ENCODE measurements at places on chromosomes 2 and 18. TPM values are rescaled to one million over a fixed set of nuclear protein-coding genes. Genes with fewer than 3 reads are reported as not detected.

DNA sequence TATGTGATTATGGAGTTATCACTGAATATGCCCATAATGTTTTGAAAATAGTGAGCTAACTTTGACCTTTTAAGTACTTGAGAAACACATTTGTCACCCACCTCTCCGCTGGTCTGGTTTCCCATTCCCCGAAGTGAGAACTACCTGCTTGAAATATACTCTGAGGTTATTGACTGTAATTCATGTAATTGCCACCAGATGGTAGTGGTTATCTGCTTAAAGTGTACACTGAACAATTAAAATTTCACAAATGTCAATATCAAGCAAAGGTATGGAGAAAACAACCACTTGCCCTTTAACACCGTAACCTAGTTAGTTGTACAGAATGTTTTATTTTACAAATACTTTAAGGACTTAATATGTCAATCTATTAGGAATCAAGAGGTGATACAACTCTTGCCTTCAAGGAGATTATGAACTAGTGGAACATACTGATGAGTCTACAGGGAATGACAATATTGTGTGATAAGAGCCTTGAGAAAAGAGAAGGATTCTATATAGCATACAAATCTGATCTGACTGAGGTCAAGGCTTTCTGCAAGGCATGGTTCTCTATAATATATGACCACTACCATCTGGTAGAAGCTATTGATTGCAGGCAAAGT, 316.8 kb upstream of the KCNH7 start:
- peak; percentile 54 for DNase-seq
- H3K4me3 ChIP-seq, result no peak overlapping the region
- no peak overlapping the region for H3K27ac ChIP-seq
- no peaks in the 10 kb centered on the region for H3K36me3 ChIP-seq

The TEKT4 gene
- not detected for total RNA-seq

GRCh38 chr2:229901819-229902218, 20.0 kb downstream of the TRIP12 start:
- H3K27ac ChIP-seq, result peak overlapping the region; percentile 32
- no peak overlapping the region for H3K4me3 ChIP-seq
- peaks cover 12% of the 10 kb centered on the region for H3K4me1 ChIP-seq
- no peaks in the 10 kb centered on the region for H3K27me3 ChIP-seq

The PLCL1 gene
- total RNA-seq, result 0.12 TPM

GRCh38 chr2:96138179-96139145, at the start of gene ASTL:
Gene ASTL, minus strand, starts transcription at chr2:96138502. Its CDS starts 66 bp downstream, at chr2:96138436.
- H3K36me3 ChIP-seq, result no peaks in the 10 kb centered on the region
- H3K27me3 ChIP-seq, result no peaks in the 10 kb centered on the region
- DNase-seq, result peak; percentile 95
- 0 out of 2 replicates have a peak within 1 kb of the TSS, but pooled peaks have one; percentile 32 for H3K4me3 ChIP-seq

DNA sequence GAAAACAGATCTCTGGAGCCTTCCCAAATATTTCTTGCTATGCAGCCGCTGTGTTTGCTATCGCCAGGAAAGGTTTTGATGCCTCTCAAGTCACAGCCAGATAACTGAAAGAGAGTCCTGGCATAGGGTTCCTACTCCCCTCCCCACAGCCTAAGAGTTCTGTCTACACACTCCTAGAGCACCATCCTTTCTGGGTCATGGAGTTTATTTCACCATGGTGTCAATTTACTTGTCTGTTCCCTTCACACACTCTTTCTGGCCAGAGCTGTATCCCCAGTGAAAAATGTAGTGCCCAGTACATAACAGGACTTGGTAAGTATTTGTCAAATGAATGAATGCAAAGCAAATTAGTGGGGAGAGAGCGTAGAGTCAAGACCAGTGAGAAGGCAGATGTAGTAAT, 185.3 kb downstream of the HAUS1 start:
- peaks cover 10% of the 10 kb centered on the region for H3K4me1 ChIP-seq
- DNase-seq, result no peak
- no peak overlapping the region for H3K27ac ChIP-seq
- no peaks in the 10 kb centered on the region for H3K27me3 ChIP-seq
- H3K4me3 ChIP-seq, result no peak overlapping the region

Data from GM23338 (cell line).